ENCODE measurements at places on chromosomes 3 and 15. TPM values are rescaled to one million over a fixed set of nuclear protein-coding genes. Genes with fewer than 3 reads are reported as not detected.
A peak's percentile ranks its signal among the peaks of the same experiment; 100 is the strongest.

- peaks cover 2% of the 10 kb centered on the region for H3K36me3 ChIP-seq
- H3K27me3 ChIP-seq = no peaks in the 10 kb centered on the region
- H3K4me1 ChIP-seq = peaks cover 23% of the 10 kb centered on the region
Measured at GRCh38 chr15:49168016-49168415, 2.0 kb upstream of the GALK2 start.

GOLGA8M gene
- total RNA-seq = 1.8 TPM

GRCh38 chr3:151400341-151400740, 15.8 kb upstream of the P2RY12 start:
- H3K36me3 ChIP-seq = no peaks in the 10 kb centered on the region
- no peak overlapping the region for H3K27ac ChIP-seq
- no peak for DNase-seq
- no peak overlapping the region for H3K4me3 ChIP-seq

DNA sequence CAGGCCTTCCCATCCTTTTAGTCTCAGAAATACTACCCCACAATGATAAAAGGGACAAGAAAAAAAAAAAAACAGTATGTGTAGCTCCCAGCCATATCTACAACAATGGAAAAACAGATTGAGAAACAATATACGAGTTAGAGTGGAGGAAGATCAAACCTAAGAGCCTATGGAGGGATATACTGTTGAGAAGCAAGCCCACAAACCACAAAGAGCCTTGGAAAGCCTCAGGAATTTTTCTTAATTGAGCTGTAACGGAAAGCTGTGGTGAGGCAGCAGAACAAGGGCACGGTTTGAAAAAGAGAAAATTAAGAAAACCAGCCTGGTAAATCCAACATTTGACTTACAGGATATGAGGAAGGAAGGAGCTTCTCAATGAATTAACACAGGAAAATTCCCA, 21.4 kb downstream of the KPNA1 start:
- H3K4me1 ChIP-seq = peaks cover 39% of the 10 kb centered on the region
- peaks cover 37% of the 10 kb centered on the region for H3K36me3 ChIP-seq
- no peak overlapping the region for H3K4me3 ChIP-seq
- no peak for DNase-seq

GOLGA6A gene
- total RNA-seq = not detected

DNA sequence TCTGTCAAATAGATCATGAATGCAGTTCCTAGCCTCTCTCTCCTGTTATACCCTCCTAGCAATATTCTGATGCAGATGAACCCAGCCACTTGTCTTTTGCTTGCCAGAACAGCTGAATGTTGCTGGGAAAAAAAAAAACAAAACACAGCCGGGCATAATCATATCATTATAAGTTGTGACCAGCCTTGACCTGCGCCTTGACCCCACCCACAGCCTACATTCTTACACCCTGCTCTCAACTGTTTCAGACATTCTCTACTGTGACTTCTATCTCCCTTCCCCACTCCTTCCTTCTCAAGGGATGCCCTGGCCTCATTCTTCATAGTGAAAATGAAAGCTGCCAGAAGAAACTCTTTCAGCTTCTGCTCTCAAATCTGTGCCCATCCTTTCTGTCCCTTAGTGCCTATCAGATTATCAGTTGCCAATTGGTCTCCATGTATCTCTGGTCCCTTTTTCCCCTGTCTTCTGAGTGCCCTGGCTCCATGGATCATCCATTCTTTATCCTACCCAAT, 389.1 kb upstream of the TPRG1 start:
- DNase-seq = peak; percentile 4
- no peak overlapping the region for H3K27ac ChIP-seq
- H3K27me3 ChIP-seq = no peaks in the 10 kb centered on the region
- peaks cover 9% of the 10 kb centered on the region for H3K4me1 ChIP-seq
- H3K36me3 ChIP-seq = peaks cover 11% of the 10 kb centered on the region
- H3K4me3 ChIP-seq = no peak overlapping the region

DNA sequence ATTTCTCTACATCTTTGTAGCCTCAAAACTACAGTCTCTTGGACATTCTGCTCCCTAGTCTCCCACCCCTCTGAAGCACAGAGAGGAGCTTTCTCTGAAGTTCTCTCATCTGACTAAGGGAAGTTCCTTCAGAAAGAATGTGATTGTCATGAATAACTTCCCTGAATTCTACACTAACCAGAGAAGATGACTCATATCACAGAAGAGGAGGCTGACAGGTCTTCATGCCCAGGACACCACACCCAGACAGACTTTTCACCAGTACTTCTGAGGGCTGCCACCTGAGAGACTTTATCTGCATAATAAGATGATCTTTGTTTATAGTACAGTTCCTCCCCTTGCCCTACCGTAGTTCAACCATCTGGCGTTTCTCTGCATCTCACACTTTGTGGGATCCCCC, 52.8 kb downstream of the CDIN1 start:
- H3K27ac ChIP-seq = no peak overlapping the region
- no peak overlapping the region for H3K4me3 ChIP-seq
- no peaks in the 10 kb centered on the region for H3K27me3 ChIP-seq
- peaks cover 39% of the 10 kb centered on the region for H3K36me3 ChIP-seq

GRCh38 chr15:31136016-31136415, 34.5 kb upstream of the TRPM1 start:
- H3K27me3 ChIP-seq = no peaks in the 10 kb centered on the region
- no peak overlapping the region for H3K4me3 ChIP-seq

DNA sequence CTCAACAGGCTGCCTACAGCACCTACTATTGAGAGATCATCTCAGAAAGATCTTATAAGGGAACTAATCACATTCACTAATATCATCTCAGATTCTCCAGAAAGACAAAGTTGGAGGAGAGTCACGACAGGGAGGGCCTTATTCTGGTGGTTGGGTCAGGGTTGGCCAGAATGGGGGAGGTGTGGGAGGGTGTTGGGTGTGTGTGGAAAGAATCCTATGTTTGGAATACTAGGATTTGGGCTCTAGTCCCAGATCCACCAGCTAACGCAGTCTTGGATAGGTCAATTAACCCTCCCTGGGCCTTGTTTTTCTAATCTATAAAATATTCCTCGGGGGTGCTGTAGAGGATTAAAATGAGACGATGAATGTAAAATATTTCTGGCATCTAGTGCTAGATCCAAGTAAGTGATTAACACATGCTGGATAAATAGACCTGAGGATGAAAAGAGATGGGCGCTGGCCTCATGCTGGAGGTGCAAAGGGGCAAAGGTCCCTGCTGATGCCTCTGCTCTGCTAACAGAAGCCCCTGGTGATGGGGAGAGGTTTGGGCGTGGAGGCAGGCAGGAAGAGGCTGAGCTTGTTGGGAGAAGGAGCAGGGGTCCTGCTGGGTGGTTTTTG, 67.6 kb upstream of the ETV5 start:
- no peak for DNase-seq
- H3K27me3 ChIP-seq = no peaks in the 10 kb centered on the region
- H3K4me1 ChIP-seq = no peaks in the 10 kb centered on the region
- H3K27ac ChIP-seq = no peak overlapping the region
- H3K4me3 ChIP-seq = no peak overlapping the region
- H3K36me3 ChIP-seq = no peaks in the 10 kb centered on the region

RLBP1 gene
- not detected for total RNA-seq

GRCh38 chr3:14297784-14298236, 104.6 kb upstream of the SLC6A6 start:
- no peaks in the 10 kb centered on the region for H3K36me3 ChIP-seq
- no peak overlapping the region for H3K4me3 ChIP-seq
- no peak for DNase-seq
- peaks cover 18% of the 10 kb centered on the region for H3K27me3 ChIP-seq
- H3K27ac ChIP-seq = no peak overlapping the region
- no peaks in the 10 kb centered on the region for H3K4me1 ChIP-seq

GJD2 gene
- not detected for total RNA-seq

DNA sequence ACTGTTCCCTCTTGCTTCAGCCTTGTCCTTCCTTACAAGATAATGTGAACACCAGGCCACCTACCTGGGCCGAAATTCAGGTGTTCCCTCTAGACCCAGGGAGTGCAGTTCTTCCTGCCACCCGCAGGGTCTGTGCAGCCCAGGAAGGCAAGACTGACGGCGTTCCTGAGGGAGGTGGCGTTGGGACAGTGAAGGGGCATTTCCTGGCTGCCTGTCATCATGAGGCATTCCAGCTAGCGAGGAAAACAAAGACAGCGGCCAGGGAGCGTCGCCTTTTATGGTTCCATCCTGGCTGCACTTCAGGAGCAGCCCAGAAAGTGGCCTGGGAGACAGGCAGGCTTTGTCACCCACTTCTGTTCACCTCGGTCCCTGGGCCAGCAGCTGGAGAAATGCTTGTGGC, 84.8 kb upstream of the WNT5A start:
- no peak overlapping the region for H3K4me3 ChIP-seq
- H3K27me3 ChIP-seq = no peaks in the 10 kb centered on the region
- H3K4me1 ChIP-seq = no peaks in the 10 kb centered on the region
- H3K36me3 ChIP-seq = no peaks in the 10 kb centered on the region
- no peak for DNase-seq
- H3K27ac ChIP-seq = no peak overlapping the region

SUSD5 gene
- total RNA-seq = not detected

PARP15 gene
- total RNA-seq = 9.1 TPM

GRCh38 chr3:31244929-31245817, 287.6 kb upstream of the STT3B start:
- H3K27ac ChIP-seq = no peak overlapping the region
- H3K36me3 ChIP-seq = no peaks in the 10 kb centered on the region
- H3K4me3 ChIP-seq = no peak overlapping the region
- peaks cover 51% of the 10 kb centered on the region for H3K4me1 ChIP-seq
- no peak for DNase-seq

TPRA1 gene
- total RNA-seq = 32.3 TPM

FBXL22 gene
- total RNA-seq = 0.52 TPM

DNA sequence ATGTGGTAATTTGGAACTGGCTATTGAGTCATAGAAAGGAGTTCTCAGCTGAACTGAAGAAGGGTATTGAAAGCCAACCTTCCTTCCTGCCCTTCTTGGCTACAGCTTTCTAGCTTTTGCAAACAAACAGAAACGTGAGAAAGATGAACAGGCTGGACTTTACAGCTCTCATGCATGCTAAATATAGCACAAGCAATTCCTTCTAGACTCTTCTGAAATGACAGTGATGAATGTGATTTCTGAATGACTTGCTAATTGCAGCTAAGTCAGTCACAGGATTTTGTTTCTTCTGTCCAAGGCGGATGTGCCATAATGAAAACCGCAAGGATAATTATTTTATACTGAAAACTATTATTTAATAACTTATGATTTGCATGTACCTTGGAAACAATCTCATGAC, 36.3 kb downstream of the BCHE start:
- no peak overlapping the region for H3K27ac ChIP-seq
- no peaks in the 10 kb centered on the region for H3K27me3 ChIP-seq
- H3K36me3 ChIP-seq = no peaks in the 10 kb centered on the region

NEK10 gene
- total RNA-seq = 0.80 TPM

OR5H2 gene
- not detected for total RNA-seq

SLC12A1 gene
- not detected for total RNA-seq

DNA sequence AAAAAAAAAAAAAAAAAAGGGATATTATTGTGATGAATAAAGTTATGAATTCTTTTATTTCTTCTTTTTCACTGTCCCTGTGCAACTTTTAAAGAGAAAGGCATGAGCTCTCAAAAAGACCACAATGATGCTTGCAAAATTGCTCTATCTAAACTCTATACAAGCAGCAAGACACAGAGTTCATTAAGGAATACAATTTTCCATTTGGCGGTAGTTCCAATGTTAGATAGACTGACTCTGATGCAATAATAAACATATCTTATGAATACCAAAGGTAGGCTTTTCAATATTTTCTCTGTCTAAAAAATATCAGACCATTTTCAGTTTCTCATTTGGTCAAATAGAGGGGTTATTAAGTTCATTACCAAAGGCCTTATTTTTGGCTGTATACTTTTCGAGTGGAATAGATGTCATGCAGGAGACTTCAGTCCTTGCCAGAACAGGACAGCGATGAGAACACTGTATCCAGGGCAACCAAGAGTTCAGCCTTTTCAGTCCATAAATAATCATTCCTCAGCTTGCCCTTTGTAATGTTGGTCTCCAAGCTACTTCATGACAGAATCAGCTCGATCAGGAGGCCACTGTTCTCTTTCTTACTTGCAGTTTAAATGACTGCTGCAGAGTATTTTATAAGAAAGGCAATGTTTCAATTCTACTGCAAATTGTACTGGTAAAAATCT, 162.9 kb upstream of the FAM3D start:
- no peak overlapping the region for H3K4me3 ChIP-seq
- H3K36me3 ChIP-seq = no peaks in the 10 kb centered on the region
- DNase-seq = no peak
- no peaks in the 10 kb centered on the region for H3K4me1 ChIP-seq
- no peak overlapping the region for H3K27ac ChIP-seq

- H3K36me3 ChIP-seq = no peaks in the 10 kb centered on the region
- H3K4me3 ChIP-seq = no peak overlapping the region
- peaks cover 6% of the 10 kb centered on the region for H3K27me3 ChIP-seq
- H3K4me1 ChIP-seq = no peaks in the 10 kb centered on the region
- no peak overlapping the region for H3K27ac ChIP-seq
Measured at GRCh38 chr15:97730315-97730714, 230.2 kb upstream of the ARRDC4 start.

DNA sequence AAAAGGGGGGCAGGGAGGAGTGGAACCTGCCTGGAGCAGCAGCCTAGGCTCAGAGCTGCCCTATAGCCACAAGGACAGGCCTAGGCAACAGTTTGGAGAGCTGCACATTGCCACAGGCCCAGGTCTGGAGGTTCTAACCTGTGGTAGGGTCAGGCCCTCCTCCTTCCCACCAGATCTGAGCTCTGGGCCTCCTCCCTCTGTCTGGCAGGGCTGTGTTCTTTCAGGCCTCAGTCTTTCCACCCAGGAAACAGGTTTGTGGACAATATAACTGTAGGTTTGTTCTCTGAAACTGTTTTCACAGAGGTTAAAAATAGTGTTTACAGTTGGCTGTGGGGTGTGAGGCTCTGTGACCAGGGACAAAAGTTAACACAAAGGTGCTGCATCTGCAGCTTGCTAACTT, 9.0 kb upstream of the CAMKV start:
- H3K4me1 ChIP-seq = no peaks in the 10 kb centered on the region
- no peaks in the 10 kb centered on the region for H3K27me3 ChIP-seq
- no peak for DNase-seq
- no peaks in the 10 kb centered on the region for H3K36me3 ChIP-seq
- H3K27ac ChIP-seq = no peak overlapping the region

Data from activated naive CD8-positive, alpha-beta T cell treated with anti-CD3 and anti-CD28 coated beads for 36 hours (primary cell).